ENCODE measurements at places on chromosomes 16 and 17.
A peak's percentile ranks its signal among the peaks of the same experiment; 100 is the strongest.

GRCh38 chr16:31106509-31107464 lies 1.4 kb upstream of the BCKDK start:
- no peak for DNase-seq

DNA sequence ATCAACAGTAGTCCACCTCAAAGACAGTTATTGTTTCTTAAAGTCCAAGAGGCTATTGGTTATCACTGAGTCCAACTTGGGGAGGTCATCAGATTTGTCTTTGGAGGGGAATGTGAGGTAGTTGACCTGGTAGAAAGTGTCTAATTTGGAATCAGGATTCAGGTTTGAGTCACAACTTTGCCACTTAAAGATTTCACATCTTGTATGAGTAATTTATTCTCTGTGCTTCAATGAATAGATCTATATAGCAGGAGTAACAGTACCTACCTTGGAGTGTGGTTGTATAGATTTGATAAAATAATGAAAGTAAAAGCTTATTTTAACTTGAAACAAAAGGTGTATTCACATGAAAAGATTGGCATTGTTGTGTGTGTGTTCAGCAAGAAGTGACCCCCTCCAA lies 119.3 kb upstream of the TBX2 start:
- no peak for DNase-seq

DNA sequence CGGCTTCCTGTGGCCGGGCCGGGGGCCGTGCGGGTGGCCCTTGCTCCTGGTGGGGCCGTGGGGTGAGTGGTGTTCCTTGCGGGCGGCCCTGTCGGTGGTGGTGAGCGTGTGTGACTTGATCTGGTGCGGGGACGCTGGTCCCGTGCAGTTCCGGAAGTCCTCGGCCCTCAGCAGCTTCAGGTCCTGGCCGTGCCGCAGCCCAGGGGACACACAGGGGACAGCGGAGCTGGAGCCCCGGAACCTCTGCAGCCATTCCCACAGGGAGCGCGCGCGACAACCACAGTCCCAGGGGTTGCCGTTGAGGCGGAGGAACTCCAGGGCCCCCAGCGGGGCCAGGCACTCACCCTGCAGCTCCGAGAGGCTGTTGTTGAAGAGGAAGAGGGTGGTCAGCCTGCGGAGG lies 88.4 kb downstream of the RTN4RL1 start:
- DNase-seq = no peak

- no peak for DNase-seq
Observed at GRCh38 chr17:17868641-17869522, 32.1 kb upstream of the SREBF1 start.

DNA sequence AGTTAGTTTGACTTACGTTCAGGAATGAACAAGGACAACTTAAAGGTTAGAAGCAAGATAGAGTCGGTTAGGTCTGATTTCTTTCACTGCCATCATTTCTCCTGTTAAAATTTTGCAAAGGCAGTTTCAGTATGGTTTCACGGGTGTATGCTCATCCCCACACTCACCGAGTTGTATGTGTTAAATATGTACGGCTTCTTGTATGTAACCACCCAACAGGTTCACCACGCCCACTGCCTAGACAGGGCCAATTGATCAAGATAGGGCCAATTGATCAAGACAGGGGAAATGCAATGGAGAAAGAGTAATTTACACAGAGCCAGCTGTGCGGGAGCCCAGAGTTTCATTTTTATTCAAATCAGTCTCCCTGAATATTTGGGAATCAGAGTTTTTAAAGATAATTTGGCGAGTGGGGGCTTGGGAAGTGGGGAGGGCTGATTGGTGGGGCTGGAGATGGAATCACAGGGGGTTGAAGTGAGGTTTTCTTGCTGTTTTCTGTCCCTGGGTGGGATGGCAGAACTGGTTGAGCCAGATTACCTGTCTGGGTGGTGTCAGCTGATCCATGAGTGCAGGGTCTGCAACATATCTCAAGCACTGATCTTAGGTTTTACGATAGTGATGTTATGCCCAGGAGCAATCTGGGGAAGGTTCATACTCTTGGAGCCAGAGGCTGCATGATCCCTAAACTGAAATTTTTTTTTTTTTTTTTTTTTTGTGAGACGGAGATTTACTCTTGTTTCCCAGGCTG lies 62.4 kb upstream of the PLCG2 start:
- no peak for DNase-seq

- DNase-seq = no peak
Observed at GRCh38 chr17:58575511-58575910, 61.1 kb upstream of the MTMR4 start.

- no peak for DNase-seq
Observed at GRCh38 chr17:68599552-68600066, 1.6 kb downstream of the FAM20A start.

DNA sequence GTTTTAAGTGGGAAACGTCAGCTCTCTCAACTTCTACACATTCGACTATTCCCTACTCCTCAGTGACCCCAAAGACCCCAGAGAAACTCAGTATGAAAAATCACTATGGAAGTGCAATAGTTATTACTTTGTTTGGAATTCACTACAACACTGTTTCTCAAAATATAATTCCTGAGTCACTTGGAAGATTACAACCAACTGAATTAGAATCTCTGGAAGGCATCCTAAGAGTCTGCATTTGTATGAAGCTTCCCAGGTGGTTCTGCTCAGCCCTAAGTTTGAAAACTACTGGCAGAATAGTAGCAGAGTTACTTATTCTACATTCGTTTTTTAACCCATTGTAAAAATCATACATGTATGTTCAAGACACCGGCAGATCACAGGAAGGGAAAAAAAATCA lies 525.6 kb downstream of the MAF start:
- no peak for DNase-seq

DNA sequence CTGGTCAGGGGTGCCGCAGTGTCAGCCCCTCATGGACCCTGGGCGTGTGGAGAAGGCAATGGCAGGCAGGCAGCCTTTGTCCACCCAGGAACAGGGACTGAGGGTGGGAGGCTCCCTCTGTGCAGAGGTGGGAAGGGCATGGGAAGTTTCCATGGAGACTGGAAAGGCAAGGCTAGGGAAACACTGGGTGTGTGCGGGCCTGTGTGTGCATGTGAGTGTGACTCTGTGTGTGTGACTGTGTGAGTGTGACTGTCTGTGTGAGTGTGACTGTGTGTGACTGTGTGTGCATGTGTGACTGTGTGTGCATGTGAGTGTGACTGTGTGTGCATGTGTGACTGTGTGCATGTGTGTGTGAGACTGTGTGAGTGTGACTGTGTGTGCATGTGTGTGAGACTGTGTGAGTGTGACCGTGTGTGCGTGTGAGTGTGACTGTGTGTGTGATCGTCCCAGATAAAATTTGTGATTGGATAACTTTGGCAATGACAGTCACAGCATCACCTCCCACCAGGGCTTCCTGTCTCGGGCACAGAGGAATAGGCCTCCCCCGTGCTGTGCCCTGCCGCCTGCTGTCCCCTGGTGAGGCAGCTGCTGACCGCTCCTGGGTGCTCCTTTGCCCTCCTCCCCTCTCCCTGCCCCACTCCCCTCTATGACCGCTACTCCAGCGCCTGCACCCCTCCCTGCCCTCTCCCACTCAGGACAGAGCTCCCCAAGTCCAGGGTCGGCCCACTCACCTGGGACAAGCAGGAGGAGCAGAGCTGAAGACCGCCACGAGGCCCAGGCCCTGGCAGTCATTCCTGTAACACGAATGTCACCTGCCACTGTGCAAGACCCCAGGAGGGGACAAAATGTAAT lies 698 bp downstream of the CD300C start:
- DNase-seq = no peak

- no peak for DNase-seq
Observed at GRCh38 chr17:49234509-49235080, 4.0 kb upstream of the PHOSPHO1 start.

GRCh38 chr17:72606656-72607055 lies 485.8 kb downstream of the SLC39A11 start:
- no peak for DNase-seq

DNA sequence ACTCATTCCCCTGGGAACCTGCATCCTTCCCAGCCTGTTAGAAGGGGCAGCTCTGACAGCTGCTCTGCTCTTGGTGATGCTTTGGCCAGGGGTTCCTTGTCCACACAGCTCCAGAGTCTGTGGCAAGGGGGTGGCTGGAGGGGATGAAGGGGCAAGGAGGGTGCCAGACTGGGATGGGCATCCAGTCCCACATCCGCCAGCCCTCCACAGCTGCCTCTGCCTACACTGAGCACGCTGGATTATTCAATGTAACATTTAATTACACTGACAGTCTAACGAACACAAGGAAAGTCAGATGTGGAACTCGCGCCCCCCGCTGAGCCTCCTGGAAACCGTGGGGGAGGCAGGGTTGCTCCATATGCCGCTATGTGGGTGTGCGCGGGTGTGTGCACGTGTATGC lies 101.1 kb downstream of the C16orf78 start:
- peak; percentile 67 for DNase-seq

GRCh38 chr16:86031141-86031678 lies 132.2 kb downstream of the IRF8 start:
- DNase-seq = no peak

DNA sequence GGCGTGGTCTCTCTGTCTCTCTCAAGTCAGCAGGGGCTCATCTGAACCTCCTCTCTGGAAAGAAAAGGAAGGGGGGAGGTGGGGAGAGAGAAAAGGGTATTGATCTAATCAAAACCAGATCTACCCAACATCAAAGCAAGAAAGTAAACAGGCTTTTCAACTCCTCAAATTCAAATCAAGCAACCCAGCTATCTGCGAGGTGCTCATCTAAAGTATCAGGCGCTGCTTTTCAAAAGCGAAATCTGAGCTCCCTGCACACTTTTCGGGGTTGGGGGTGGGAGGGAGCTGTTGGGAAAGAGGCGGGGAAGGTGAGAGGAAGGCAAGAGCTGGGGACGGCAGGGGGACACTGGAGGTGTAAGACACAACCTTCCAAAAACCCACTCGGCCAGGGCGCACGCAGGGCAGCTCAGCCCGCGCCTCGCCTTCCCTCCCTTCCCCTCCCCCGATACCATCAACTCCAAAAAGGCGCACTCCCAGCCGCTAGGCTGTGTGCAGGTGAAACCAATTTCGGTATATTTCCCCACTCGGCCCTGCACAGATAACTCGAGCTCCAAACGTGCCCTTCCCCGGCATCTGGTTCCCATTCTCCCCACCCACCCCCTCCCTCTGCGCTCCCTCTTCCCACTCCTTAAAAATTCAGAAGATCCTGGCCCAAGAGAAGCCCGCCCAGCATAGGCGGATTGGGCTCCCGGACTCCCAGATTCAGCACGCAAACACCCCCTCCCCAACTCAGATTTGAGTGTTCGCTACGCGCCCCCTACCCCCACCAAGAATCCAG lies 2.6 kb downstream of the AXIN2 start:
- DNase-seq = no peak

- DNase-seq = no peak
Observed at GRCh38 chr16:3027983-3028715, 4.3 kb downstream of the THOC6 start.

- no peak for DNase-seq
Observed at GRCh38 chr17:1473841-1474240, 17.8 kb upstream of the CRK start.

DNA sequence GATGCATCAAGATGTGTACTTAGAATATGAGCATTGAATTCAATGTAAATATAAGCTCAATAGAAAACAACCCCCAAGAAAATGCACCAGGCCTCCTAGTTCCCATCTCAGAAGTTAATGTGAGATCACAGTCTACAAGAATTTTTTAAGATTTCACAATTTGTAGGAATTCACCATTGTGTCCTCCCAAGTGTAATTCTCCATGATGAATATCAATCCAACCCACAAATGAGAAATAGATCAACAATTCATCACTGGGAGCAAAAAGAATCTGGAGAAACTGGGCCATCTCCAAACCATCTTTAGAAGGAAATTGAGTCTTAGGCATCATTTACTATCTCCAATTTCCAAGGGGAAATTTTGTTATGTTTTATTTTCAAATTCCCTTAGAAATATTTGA lies 310.5 kb upstream of the GOT2 start:
- DNase-seq = no peak

DNA sequence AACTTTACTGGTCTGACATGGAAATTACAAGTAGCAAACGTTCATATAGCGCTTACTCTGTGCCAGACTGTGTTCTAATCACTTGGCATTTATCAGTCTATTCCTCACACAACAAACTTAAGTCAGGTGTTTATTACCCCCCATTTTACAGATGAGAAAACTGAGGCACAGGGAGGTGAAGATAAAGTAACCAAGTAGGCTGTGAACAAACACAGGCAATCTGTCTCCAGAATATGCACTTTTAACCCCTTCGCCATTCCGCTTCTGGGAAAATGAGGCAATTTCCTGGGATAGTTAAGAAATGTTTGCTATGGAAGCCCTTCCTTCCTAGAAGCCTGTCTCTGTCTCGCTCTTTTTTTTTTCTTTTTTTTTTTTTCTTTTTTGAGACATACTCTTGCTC lies 12.2 kb upstream of the CXCL16 start:
- DNase-seq = no peak

DNA sequence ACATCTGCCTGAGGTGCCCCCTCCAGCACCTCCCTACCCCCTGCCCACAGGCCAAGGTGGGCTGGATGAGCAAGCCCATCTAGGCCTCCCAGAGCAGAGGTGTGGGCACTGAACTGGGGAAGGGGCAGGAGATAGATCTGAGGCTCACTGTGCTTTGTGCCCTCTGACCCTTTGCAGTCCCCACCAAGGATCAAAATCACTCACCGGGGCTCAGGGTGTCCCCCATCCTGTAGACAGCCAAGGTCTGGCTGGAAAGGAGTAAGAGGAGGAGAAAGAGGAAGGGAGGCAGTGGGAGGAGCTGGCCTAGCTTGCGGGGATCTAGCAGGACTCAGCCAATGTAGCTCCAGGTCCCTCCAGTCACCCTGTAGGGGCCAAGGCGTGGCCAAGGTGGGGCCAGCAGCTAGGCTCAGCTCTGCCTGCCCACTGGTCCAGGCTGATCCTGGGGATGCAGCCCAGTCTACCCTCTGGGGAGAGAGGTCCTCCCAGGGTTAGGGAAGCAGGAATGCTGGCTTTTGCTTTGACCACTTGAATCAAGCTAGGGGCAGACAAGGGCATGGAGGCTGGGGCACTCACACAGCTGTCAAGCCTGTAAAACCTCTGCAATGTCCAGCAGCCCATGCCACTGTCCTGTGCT lies 1.8 kb downstream of the SLC12A4 start:
- DNase-seq = no peak

GRCh38 chr17:63070031-63070430 lies 104.0 kb downstream of the TANC2 start:
- DNase-seq = no peak

- DNase-seq = no peak
Observed at GRCh38 chr17:75005291-75005690, 7.2 kb upstream of the MRPL58 start.

GRCh38 chr17:17401271-17401781 lies 75.5 kb upstream of the MED9 start:
- DNase-seq = no peak

- DNase-seq = no peak
Observed at GRCh38 chr16:51822471-51822870, 671.4 kb upstream of the SALL1 start.

- peak; percentile 46 for DNase-seq
Observed at GRCh38 chr17:81142301-81143199, 22.8 kb upstream of the PVALEF start.

Measured in NCI-H524 treated with DMSO at 0.1 percent for 48 hours (cell line).